CD4-positive, alpha-beta T cell treated with Interferon gamma for 1 hour (primary cell): ENCODE measurements at places on chromosomes 16 and 17.

GRCh38 chr17:51423421-51424160 lies 163.2 kb downstream of the UTP18 start:
- no peak for DNase-seq

- no peak for DNase-seq
Measured at GRCh38 chr17:55314784-55315491, 50.2 kb downstream of the HLF start.

GRCh38 chr16:13742928-13743327 lies 177.0 kb upstream of the ERCC4 start:
- no peak for DNase-seq

GRCh38 chr17:3260600-3260999 lies 37.6 kb downstream of the OR3A1 start:
- no peak for DNase-seq

GRCh38 chr17:20092261-20092867 lies 83.2 kb downstream of the SPECC1 start:
- DNase-seq, result no peak

- DNase-seq, result no peak
Measured at GRCh38 chr17:37506678-37507077, 17.0 kb downstream of the DUSP14 start.

GRCh38 chr17:59786536-59787319 lies 79.3 kb downstream of the VMP1 start:
- DNase-seq, result peak; percentile 87

DNA sequence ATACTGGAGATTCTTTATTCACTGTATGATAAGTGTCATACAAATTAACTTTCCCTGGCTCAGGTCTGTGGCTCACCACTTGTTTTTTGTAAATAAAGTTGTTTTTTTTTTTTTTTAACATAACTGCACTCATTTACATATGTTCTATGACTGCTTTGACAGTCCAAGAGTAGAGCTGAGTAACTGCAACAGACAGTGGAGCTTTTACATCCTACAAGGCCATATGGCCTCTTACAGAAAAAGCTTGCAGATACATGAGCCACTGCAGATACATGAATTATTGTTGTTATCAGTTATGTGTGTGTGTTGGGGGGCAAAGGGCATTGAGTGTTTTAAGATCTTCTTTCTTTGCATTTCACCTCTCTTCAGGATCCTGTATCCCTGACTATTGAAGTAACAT lies 311.7 kb downstream of the BCAS3 start:
- DNase-seq, result no peak
